ENCODE measurements at places on chromosomes 3 and 15.

- no peak for DNase-seq
Measured at GRCh38 chr15:90222547-90222946, 11.2 kb downstream of the CIB1 start.

- DNase-seq = no peak
Measured at GRCh38 chr15:74750751-74751150, 2.1 kb downstream of the CYP1A2 start.

DNA sequence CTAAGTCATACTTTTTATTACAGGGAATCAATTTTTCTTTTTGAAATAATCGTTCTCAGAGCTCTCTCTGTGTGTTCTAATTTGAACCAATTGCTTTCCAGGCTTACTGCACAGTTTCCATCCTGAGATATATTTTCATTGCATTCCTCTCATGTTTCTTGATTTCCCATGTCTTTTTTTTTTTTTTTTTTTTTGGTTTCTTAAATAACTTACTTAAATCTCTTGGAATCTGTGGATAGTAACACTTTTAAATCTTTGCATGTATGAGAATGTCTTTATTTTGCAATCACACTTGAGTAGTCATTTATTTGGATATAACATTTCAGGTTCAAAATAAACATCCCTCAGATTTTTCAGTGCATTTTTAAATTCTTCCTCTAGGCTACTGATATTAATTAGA, 14.5 kb upstream of the ABTB1 start:
- DNase-seq = no peak

DNA sequence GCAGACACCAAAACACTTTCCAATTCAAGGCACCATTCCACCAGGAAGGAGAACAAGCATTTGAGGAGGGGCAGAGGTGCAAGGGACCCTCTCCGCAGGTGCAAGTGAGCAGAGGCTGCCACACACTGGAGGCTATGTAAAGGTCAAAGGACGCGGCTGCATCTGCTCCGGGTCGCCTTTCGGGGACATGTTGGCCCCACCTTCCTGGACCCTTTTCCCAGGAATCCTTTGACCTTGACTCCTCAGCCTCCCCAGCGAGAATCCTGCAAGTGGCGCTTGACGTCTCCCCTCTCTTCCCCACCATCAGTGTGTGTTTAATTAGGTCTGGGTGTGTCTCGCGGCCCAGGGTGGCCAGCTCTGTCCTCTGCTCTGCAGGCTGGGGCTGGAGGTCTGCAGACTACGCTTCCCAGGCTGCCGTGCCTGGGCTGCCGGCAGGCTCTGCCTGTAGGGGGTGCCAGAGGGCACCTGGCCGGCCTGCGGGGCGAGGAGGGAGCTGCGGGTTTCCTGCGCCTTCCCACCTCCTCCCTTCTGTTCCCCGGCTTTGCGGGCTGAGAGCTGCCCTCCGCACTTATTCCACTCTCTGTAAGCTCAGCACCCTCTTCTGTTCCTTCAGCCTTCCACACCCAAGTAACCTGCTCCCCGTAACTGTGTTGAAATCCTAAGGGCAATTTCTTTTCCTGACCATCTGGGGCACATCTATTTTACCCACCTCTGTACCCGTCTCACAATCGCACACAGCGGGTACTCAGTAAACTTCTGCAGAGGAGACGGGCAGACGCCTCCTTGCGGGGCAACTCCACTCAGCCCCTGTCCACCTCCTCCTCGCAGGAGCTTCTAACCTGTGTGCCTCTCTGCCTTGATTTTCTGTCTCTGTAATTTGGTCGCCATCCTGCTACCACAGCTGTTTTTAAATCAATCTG, 129.8 kb downstream of the NSMCE3 start:
- DNase-seq = no peak

DNA sequence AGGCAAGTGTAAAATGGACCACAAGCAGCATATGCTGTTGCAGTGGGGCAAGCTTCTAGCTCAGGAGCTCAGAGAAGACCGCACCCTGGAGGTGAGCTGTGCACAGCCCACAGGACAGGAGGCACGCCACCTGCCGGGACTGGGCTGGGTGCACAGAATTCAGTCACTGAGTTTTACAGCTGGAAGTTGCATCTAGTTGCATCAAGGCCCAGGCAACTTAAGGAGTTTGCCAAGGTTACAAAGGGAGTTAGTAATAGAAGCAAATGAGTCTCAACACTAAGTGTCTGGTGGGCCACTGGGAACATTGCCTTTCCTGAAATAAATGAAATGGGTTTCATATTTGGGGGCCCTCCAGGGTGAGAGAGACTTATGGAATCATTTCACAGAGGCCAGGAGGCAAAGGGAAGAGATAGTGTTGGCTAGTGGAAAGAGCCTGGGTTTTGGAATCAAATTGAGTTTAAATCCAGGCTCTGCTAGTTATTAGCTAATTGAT, 36.0 kb upstream of the TIMP4 start:
- no peak for DNase-seq

DNA sequence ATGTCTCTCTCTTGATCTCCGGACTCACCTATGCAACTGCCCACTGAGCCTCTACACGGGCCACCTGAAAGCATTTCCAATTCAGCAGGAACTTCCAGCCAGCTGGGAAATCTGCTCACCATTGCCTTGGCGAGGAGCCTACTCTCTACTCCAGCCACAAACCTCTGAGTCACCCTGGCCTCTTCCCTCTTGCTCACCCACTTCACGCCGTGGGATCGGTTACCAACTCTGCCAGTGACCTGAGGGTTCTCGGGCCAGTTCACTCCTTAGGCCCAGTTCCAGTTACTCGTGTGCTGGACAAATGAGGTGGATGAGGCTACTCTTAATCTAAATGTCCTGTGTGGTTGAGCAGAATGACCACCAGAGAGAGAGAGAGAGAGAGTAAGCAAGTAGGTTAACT, 70.1 kb downstream of the CEMIP start:
- DNase-seq = no peak

DNA sequence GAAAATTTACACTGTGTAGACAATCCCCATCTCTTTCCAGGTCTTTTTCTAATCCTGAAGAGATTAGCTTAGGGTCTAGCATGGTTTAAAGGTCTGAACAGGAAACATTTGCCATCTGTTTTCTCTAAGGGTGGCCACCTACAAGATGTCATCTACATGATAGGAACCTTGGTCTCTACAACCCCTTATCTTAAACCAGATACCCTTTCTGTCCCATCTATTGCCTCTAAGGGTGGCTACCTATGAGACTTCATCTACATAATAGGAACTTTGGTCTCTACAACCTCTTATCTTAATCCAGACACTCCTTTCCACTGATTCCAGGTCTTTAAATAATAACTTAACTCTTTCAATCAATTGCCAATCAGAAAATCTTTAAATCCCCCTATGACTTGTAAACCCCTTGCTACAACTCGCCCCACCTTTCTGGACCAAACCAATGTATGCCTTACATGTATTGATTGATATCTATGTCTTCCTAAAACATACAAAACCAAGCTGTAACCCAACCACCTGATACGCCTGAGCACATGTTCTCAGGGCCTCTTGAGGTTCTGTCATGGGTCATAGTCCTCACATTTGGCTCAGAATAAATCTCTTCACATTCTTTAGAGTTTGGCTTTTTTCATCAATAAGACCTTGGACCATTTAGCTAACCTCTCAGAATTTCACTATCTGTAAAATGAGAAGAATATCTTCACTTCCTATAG, 605.0 kb downstream of the TUSC7 start:
- no peak for DNase-seq

DNA sequence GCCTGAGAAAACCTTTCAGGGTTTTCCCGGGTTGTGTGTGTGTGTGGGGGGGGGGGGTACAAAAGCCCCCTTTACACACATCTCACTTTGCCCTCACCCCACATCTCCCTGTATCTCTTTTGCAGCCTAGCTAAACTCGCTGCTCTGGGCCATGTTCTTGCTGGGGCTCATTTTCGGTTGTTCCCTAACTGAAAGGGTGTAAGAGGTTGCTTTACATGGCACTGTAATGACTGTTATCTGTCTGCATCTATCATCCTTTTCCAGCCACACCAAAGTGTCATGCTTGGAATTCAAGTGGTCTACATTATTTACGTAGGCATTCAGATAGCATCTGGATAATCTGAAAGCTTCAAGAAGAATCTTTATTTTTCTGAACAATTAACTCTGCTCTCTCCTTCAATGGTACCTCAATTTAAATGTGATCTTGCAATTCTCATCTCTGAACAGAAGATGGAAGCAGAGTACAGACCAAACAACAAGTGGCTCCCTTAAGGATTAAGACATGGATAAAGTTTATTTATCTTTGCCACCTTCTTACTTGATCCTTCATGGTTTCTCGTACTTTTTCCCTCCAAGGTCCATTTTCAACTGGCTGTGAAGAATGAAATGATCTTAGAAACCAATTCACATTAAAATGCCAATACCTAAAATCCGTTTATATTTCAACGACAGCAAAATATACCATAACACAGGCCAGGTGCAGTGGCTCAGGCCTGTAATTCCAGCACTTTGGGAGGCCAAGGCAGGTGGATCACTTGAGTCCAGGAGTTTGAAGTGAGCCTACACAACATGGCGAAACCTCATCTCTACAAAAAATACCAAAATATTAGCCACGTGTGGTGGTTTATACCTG, 34.9 kb downstream of the DCLK3 start:
- no peak for DNase-seq

GRCh38 chr3:197186887-197187588, 111.4 kb downstream of the DLG1 start:
- DNase-seq = no peak

DNA sequence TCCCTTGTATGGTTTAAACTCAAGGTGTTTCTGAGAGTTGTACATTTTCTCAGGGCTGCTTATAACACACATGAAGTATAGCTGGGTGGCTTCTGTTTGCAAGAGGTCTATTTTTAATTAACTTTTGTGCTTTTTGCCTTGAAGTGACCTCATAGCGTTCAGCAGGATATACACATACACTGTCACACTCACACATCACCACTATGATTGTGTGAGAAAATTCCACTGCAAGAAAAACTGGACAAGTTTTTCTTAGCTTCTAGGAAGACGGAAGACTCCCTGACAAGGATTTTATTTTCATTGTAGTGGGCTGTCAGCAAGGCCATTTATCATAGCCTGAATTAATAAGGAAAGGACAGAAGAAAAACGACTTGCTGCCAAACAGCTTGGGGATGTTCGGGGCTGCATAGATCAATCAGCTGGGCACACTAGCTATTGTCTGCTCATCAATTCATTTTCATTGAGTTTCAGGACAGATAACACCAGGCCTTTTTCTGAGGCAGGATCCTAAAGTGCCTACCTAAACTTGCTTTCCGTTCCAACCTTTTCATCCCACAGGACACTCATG, 192.8 kb upstream of the CRBN start:
- no peak for DNase-seq

DNA sequence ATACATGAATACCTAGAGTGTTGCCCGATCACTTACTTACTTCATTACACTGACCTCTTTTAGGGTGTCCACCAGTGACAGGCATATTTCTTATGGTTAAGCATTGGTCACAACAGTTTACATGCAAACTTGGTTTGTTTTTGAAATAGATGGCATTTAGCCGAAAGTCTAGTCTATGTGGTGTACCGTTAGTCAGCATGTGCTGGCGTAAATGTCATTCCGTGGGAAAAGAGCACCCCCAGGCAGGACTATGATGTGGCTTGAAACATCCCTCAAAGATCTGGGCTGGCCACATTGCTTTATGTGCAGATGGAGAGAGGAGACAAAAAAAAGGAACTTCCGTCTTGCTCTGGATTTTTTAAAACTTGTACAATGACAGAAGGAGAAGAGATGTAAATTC, 357.0 kb upstream of the ICE2 start:
- DNase-seq = no peak

Measured in T-helper 17 cell (primary cell).